Activated T-helper 1 cell treated with Interleukin-2 at 50 U/mL for 16 hours (primary cell): ENCODE measurements at places on chromosomes 6 and 20.
A peak's percentile ranks its signal among the peaks of the same experiment; 100 is the strongest.

- no peak for DNase-seq
These were observed 86.6 kb upstream of the BMP2 start for GRCh38 chr20:6680854-6681253.

- no peak for DNase-seq
These were observed 423.1 kb downstream of the MAFB start for GRCh38 chr20:40265825-40266533.

DNA sequence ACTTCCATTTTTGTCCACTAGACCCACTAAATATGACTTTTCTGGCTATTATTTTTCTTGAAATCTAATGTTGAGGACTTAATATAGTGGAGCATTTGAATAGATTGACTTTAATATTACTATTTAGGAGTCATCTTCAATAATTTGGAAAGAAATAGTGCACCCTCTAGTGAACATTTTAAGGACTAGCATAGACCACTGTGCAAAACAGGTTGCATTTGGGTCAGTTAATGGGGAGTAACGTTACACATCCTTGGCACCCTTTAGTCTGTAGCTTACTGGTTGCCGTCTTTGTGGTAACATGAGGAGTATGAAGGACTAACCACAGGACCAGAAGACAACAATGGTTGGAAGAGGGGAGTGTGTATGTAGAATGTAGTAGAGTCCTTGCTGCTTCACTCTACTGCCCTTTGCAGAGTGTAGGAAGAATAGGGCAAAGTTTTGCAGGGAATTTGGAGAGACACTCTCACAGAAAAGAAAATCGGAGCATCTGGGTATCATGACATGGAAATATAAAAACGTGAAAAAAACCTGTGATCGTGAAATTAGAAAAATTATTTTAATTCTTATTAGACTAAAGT, 25.2 kb downstream of the RFPL4B start:
- DNase-seq: no peak

GRCh38 chr6:158168040-158168289, at the start of gene SERAC1:
SERAC1 (minus strand) TSS chr6:158168262; CDS start chr6:158158363, 9,899 bp downstream.
- DNase-seq: no peak

- DNase-seq: no peak
These were observed 33.3 kb downstream of the CPNE5 start for GRCh38 chr6:36805917-36806316.

DNA sequence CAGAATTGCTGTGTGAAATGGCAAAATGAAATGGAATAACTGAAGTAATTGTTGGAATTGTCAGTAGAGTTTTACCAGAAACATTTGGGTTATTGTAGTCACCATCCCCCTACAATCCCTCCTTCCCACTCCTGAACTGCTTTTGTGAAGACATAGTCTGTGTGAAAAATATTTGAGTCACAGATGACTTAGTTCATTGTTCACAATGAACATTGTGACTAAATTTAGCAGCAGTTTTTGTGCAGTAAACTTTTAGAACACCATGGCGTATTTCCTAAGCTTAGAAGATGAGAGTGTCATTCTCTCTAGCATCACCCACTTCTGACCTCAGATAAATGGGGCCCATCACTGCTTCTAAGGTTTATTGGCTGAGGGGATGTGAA, 11.0 kb downstream of the OTOR start:
- DNase-seq: no peak

- DNase-seq: no peak
These were observed 7.3 kb downstream of the SNPH start for GRCh38 chr20:1273366-1273765.

GRCh38 chr6:38638941-38639497, 710 bp downstream of the BTBD9 start:
- DNase-seq: peak; percentile 44

DNA sequence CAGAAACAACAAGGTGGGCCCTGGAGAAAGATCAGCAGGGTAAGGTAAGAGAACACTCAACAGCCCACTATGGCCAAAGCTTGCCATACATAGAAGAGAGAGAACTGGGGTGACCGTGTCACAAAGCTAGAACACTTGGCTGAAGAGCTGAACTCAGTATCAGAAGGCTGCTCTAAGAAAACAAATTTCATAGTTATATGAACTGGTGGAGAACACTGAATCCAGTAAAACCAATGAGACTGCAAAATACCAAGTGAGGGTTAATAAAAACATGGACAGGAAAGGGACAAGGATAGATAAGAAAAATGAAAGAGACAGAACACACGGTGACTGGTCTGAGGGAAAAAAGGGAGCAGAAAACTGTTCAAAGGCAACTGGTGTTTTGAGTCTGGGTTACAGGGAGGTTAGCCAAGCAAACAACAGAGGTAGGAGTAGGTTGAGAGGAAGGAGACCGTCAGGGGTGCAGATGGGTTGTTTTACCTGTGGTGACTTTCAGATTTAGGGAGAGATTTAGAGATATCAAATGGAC, 56.5 kb downstream of the GMDS start:
- DNase-seq: no peak

GRCh38 chr20:35121186-35121585, 25.9 kb downstream of the EDEM2 start:
- no peak for DNase-seq

GRCh38 chr6:9503111-9503761, 911.6 kb downstream of the TFAP2A start:
- no peak for DNase-seq

- no peak for DNase-seq
These were observed 672.9 kb upstream of the MARCKS start for GRCh38 chr6:113184291-113184690.
